ENCODE measurements at places on chromosomes 16 and 17.
A peak's percentile ranks its signal among the peaks of the same experiment; 100 is the strongest.

DNA sequence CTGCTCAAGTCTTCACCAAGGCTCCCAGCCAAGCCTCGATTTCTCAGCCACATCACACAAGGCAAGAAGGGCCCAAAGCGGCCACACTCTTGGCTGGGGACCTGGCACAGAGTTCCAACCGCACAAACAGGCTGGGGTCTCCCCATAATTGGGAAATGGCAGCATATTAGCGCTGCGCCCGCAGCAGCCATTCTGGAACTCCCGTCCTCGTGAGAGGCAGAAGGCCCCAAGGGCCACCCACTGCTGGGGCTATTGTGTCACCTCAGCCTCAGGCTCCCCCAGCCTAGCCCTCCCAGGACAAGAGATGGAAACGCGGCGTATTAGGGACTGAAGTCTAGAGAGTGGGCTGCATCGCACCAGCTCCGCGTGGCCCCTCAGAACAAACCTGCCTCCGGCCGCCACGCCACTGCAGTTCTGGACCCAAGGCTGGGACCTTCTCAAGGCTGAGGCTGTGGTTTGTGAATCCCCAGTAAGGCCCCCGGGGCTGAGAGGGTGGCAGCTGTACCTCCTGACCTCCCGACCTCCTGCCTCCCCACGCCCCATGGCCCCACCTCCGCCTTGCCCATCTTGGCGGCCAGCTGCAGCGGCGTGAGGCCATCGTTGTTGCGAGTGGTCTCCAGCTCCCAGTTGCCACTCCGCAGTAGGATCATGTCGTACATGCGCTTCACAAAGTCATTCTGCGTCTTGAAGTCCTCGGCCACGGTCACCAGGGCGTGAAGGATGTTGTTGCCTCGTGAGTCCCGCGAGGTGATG lies 25.3 kb downstream of the TRPV3 start:
- DNase-seq: no peak

DNA sequence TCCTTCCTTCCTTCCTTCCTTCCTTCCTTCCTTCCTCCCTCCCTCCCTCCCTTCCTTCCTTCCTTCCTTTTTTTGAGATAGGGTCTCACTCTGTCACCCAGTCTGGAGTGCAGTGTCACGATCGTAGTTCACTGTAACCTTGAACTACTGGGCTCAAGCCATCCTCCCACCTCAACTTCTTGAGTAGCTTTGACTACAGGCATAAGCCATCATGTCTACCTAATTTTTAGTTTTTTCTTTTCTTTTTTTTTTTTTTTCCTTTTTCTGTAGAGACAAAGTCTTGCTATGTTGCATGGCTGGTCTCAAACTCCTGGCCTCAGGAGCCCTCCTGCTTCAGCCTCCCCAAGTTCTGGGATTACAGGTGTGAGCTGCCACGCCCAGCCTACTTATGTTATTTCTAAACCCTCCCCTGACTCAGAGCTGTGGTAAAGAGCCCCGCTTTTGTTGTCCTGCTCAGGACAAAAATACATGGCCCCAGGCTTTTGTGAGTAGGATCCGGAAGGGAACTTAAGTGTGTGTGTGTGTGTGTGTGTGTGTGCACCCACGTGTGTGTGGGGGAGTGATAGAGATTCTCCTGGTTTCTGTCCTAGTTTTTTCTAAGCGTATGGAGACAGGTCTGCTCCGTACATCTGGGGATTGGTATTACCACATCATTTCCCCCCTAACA lies 67.1 kb downstream of the PRKCB start:
- no peak for DNase-seq

DNA sequence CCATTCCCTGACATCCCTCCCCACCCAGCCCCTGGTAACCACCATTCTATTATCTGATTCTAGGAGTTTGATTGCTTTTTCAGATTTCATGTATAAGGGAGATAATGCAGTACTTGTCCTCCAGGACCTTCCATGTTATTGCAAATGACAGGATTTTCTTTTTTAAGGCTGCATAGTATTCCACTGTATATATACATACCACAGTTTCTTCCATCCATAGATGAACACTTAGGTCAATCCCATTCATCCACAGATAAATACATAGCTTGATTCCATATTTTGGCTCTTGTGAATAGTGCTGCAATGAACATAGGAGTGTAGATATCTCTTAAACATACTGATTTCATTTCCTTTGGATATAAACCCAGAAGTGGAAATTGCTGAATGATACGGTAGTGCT lies 183.3 kb downstream of the CEP112 start:
- DNase-seq: no peak

GRCh38 chr17:29042679-29043538 lies at the start of gene PIPOX:
PIPOX (plus strand) TSS chr17:29043141; CDS start chr17:29043226, 85 bp downstream.
- DNase-seq: peak; percentile 41

DNA sequence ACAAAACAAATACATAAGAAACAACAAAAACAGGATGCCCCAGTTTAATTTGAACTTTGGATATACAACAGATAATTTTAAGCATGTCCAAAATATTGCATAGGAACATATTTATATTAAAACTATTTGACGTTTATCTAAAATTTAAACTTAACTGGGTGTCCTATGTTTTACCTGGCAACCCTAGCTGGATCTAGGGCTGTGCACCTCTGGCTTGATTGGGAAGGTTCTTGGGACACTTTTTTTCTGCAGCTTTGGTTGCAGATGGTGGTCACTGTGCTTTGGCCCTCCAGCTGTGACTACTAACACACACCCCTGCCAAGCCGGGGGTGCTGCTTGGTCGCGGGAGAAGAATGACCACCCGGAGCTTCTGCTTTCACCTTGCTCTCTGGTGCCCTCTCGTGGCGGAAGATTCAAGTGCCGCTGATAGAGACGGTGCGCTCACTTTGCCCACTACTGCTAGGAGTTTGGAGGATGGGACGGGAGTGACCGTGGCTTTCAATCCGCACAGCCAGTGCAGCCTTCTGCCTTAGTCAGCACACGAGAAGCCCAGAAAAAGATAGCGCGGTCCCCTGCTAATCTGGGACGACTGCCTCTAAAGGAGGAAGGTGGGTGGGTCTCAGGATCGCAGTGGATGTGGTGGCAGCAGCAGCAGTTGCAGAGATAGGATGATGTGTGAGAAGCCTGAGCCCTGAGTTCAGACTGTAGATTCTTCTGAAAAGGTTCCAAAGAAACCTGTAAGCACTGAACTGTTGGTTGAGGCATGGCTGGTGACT lies 6.7 kb downstream of the SPACA3 start:
- DNase-seq: peak; percentile 33

DNA sequence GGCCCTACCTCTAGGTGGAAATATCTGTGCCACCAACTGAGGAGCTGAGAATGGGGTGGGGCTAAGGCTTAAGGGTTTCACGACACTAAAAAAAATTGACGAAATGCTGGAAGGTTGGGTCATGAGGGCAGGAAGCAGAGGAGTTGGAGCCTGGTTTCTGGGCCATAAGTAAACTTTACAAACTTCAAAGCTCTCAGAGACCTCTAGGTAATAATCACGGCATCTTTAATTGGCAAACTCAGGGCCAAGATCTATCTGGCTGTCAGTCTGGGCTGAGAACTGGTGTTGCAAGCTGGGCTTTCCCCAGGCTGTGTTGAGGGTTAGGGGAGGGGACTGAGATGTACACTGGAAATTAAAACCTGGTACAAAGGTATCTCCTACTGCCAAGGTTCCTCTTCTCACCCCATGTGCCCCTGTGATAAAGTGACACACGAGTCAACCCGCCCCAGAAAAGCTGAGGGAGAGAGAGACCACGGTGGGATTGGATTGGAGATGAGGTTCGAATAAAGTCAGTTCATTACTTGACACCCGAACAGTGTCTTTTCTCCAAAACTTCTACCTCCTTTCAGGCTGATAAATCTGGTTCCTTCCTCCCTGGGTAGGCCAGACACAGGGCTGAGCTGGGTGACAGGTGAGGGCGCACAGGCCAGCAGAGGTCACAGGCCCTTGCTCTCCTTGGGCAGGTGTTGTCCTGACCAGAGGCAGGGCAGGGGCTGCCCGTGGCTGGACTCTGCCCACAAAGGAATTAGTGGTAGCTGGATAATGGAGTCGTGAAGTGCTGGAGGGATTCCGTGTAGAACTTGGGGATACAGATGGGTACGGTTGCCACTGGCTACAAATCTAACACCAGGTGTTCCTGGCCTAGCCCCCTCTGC lies 4.0 kb upstream of the ZNF768 start:
- DNase-seq: no peak

- DNase-seq: no peak
These were observed 11.3 kb downstream of the TBC1D16 start for GRCh38 chr17:80024206-80024972.
